Stimulated activated CD8-positive, alpha-beta memory T cell treated with anti-CD3 and anti-CD28 coated beads, Interleukin-7, amount 100 ng/mL, for 1 hour (primary cell): ENCODE measurements at places on chromosomes 1 and 21.
A peak's percentile ranks its signal among the peaks of the same experiment; 100 is the strongest.

- no peak for DNase-seq
These were observed 333.8 kb downstream of the PTPRU start for GRCh38 chr1:29569971-29570634.

- no peak for DNase-seq
These were observed 64.3 kb downstream of the PRKAA2 start for GRCh38 chr1:56709269-56709880.

GRCh38 chr1:30966690-30967369, 58.3 kb upstream of the SDC3 start:
- no peak for DNase-seq

- DNase-seq, result no peak
These were observed 755 bp downstream of the RPAP2 start for GRCh38 chr1:92299477-92300150.

DNA sequence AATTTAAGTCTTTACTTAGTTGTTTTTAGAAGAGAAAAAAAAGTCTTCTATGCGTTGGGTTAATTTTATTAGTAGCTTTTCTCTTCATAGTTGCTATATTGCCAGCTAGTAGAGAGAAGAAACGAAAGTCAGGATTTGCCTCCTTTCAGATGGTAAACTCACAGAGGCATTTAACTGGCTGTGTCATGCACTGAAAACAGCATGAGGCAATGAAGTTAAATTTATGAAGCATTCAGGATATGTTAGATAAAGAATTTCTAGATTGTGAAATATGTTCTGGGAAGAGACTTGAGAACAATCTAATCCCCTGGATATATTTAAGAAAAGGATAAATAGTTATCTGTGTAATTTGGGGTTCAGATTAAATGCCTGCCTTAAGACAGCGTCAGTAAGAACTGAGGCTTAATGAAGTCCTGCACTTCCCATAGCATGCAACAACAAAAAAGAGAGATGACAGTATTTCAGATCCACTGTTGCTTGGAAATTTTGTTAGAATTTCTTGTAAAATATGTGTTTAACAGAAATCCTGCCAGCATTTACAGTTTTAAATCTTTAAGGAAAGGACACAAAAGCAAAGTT, 1.7 kb downstream of the ANGPTL1 start:
- no peak for DNase-seq

- no peak for DNase-seq
These were observed 1.1 kb downstream of the SPSB1 start for GRCh38 chr1:9293533-9294404.

- no peak for DNase-seq
These were observed 583 bp upstream of the RNF223 start for GRCh38 chr1:1074631-1075147.

- no peak for DNase-seq
These were observed 406.1 kb downstream of the RPS6KC1 start for GRCh38 chr1:213457186-213457585.

- DNase-seq, result no peak
These were observed 325.9 kb upstream of the AJAP1 start for GRCh38 chr1:4328402-4329071.

DNA sequence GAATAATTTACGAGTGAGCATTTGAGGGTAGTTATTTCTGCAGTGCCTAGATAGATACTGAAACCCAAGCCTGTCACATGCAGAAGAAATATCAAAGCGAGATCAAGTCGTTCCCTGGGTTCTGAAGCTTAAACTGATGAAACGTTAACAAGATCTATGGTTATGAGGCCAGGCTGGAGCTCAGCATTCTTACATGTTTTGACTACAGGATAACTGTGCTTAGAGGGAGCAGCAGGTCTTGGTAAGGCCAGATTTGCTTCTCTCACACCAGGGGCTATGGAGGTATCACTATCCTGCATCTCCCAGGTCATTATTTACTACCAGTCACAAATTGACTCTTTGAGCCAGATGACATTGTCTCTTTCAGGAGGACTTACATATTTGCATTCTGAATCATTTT, 1401.4 kb upstream of the PRMT6 start:
- DNase-seq, result no peak

DNA sequence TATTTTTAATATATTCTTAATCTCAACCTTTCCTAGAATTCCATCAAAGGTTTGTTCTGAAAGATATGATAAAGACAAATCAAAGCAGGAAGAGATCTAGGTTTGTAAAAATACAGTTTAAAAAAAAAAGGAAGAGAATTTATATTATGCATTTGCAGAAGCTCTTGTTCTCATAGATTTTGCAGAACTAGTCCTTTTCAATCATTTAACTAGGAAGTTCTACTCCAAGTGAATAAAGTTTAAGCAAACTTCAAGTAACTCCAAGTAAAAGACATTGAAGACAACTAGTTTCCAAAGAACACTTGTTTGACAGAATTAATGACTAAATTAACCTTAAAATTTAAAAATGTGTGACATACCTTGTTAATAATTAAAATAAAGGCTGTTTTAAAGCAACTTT, 55.9 kb downstream of the HNRNPR start:
- no peak for DNase-seq

- peak; percentile 34 for DNase-seq
These were observed 24.5 kb upstream of the LRRC8C start for GRCh38 chr1:89608319-89608983.

GRCh38 chr1:94729267-94729666, 90.9 kb upstream of the SLC44A3 start:
- no peak for DNase-seq

DNA sequence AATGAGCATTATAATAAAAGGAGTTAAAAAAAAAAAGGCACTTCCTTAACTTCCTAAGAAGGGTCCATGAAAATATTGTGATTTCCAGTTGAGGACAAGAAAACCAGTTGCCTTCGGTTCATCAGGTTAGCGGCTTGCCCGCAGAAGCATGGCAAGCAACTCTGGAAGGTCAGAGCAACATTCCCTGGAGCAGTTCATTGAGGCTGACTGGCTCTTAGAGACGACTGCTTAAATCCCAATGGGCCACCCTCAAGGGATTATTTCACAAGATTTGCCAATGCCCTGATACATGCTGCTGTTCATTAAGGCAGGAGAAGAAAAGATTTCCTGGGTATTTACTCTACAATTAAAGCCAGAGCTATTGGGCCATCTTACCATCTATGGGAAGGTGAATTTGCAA, 29.0 kb upstream of the CASQ2 start:
- DNase-seq, result no peak

DNA sequence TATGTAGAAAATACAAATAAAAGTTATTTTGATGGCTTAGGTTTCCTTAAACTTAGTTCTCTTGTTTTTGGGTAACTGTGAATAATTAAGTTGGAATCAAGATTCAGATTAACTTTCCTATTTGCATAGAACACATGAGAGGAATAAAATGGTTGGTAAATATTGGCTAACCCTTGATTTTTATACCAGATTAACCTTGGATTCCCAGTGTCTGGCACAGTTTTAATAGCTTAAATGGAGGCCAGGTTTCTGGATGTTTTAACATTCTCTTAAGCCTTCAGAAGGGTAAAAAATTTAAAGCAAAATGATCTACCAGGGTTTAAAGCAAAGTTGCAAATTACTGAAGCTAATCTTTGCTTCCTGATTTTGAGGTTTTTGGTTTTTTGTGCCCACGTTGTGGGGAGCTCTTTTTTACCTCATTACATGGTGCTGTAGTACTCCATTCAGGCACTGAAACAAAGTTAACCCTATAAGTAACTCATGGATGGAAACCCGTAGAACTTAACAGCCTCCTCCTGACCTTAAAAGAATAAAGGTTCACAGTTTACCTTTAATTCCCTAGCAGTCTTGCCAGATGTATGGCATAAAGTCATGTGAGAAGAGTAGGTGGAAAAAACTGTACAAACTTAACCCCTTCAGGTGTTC, 8.4 kb upstream of the SPATA1 start:
- DNase-seq, result no peak
